Stimulated activated CD4-positive, alpha-beta T cell treated with anti-CD3 and anti-CD28 coated beads, Interleukin-15, amount 100 ng/mL, for 24 hours (primary cell): ENCODE measurements at places on chromosomes 6 and 20.

DNA sequence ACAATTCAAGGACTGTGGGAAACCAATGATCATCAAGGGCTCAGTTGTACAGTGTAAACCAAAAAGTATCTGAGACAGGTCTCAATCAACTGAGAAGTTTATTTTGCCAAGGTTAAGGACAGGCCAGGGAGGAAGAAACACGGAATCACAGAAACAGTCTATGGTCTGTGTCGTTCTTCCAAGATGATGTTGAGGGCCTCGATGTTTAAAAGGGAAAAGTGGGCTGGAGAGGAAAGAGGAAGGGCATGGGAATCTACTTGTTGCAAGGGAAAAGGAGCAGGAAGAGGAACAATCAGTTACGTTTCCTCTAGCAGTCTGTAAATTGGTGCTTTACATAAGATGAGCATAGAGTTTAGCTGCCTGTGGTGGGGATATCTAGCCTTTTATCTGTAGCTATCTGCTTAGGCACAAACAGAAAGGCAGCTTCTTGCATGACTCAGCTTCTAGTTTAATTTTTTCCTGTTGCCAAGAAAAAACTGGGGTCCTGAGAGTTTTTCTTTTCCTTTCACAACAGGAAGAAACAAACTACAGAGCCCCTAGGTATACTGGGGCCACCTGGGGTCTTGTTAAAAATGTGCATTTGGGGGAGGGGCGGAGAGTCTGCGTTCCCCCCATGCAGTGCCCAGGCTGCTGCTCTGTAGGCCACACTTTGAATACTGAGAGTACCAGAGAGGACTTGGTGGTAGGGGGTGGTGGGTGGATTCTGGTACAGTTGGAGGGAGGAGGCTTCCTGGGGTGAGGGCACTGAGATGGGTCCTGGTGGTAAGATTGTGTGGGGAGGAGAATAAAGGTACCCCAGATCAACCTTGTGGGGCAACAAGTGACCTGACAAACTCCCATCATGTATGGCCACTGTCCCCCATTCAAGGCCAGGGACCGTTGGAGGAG, 35.3 kb upstream of the EZR start:
- DNase-seq, result no peak

DNA sequence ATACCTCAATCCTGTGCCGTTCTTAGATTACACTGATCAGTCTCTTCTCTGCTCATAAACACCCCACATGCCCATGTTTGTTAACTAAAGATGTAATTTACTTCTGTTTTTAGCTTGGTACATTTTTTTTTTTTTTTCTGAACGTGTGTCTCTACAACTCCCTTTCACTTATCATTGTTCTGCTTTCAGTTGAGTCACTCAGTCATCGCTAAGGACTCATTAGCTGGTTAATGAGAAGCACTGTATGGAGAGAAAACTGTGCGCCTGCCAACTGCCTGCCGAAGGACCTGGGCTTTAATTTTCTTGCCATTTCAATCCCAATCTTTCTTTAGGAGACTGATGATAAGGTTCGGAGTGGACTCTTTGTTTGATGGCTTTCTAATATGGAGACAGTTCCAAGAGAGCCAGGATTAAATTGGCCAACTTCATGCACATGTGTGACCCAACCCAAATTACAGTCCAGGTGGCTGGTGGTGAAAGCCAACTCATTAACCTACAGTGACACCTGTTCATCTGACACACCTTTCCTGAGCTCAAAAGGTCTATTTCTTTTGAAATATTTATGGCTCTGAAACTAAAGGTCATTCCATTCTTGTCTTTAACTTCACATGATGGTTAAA, 334.1 kb downstream of the BCKDHB start:
- DNase-seq, result no peak

- DNase-seq, result no peak
Measured at GRCh38 chr6:169949511-169950097, 198.2 kb downstream of the ERMARD start.

DNA sequence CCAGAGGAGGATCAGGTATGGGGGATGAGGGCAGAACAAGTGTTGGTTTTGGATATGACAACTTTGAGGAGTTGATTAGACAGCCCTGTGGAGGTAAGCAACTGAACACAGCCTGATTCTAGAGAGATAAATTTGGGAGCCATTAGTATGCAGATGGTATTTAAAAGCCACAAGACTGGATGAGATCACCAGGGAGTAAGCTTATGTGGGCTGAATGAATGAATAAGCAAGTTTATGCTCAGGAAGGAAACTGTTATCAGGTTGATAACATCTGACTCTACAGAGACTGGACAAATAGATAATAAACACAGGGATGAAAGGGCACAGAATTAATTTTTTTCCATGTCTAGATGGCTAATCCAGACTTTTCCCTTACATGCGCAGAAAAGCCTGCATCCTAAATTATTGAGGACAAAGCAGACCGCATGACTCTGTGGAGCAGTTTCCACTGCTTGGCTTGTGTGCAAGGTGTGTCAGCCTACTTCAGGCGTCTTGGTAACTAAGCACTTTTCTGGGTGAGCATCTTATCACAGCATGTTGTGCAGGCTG, 150.6 kb downstream of the GJA10 start:
- no peak for DNase-seq

DNA sequence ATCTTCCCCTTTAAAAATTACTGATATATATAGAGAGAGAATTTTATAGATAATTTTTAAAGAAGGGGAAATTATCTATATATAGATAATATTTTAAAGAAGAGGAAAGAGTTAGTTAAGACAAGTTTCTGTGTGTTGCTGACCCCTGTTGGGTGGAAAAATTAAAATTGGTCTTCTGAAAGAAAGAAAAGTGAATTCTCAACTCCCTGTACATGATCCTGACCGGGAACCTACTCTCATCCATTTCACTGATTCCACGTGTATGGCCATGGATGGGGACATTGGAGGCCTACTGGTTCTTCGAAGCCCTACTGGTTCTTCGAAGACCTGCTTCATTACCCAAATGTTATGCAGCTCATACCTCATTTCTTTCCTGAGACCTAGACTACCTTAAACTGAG, 53.0 kb upstream of the TCF21 start:
- DNase-seq, result no peak

DNA sequence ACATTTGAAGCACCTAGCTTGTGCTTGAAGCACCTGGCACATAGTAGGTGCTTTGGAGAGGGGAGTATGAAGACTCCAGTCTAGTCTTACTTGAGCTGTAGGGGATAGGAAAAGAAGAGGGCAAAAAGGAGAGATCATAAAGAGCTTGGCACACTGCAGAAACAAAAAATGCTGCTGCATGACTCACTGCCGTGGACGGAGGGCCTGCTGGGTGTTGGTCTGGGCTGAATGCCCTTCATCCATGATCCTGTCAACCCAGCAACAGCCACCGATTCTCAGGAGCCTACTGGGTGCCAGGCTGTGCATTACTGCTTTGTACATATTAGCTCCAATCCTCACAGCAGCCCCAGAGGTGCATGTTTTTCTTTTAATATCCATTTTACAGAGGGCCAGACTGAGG, 6.0 kb downstream of the PDYN start:
- DNase-seq, result no peak

DNA sequence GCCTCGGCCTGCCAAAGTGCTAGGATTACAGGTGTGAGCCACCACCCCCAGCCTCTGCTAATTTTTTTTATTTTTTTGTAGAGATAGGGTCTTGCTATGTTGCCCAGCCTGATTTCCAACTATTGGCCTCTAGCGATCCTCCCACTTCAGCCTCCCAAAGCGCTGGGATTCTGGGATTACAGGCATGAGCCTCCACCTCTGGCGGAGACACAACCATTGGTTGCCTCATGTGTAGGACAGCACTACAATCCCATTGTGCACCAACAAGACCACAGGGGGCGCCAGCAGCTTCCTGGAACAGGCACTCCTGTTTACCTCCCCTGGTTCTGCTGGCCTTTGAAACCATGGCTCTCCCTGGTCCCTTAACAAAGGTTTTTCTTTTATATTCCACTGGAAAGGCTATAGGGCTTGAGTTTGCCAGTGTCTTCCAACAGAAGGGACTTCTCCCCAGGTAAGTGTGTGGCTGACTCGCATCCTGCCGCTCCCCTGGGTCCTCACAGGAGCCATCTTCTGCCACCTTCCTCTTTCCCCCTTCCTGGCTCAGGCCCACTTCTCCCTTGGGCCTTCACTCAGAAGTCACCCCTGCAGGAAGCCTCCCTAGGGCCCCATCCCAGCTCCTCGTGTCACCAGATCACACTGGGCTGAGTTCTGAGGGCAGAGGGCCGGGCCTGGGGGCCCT, 39.2 kb upstream of the TLDC2 start:
- peak; percentile 78 for DNase-seq

- no peak for DNase-seq
Measured at GRCh38 chr20:59688999-59689398, 84.7 kb downstream of the PHACTR3 start.

DNA sequence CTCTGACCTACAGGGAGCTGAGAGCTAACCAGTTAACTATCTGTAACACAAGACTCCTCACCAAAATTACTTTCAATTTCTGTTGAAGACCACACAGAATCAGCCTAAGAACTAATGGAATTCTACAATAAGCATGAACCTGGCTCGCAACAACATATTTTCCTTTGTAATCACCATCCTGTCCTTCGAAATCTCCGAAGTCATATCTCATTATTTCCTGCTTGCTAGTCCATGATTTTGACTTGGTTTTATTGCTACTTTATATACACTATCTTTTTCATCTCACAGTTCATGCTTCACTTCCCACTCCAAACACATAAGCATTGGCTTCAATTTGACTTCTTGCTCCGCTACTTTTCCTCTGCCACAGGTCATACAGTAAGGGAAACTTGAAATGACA, 405.8 kb upstream of the FKBP1C start:
- DNase-seq, result no peak

- no peak for DNase-seq
Measured at GRCh38 chr6:32327103-32327502, 44.6 kb downstream of the TSBP1 start.

DNA sequence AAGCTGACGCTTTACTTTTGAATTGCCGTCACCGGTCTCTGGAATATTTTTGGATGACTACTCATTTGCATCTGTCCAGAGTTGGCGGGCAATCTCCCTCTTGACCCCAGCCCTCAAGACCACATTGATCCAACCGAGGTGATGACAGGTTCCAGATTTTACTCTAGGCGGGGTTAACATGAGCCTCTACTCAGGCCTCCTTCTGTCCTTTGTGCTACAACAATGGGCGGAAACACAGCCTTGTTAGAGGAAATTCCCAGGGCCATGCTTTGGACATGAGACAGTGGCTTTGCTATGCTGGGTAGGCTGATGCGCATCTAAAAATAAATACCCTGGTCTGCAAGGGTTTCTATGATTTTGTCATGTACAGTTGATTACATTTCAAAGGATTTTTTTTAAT, 27.0 kb upstream of the ADGRF5 start:
- no peak for DNase-seq

GRCh38 chr6:125498606-125499005, 196.8 kb upstream of the HDDC2 start:
- DNase-seq, result no peak

GRCh38 chr6:20464041-20464440, 62.4 kb downstream of the E2F3 start:
- no peak for DNase-seq

DNA sequence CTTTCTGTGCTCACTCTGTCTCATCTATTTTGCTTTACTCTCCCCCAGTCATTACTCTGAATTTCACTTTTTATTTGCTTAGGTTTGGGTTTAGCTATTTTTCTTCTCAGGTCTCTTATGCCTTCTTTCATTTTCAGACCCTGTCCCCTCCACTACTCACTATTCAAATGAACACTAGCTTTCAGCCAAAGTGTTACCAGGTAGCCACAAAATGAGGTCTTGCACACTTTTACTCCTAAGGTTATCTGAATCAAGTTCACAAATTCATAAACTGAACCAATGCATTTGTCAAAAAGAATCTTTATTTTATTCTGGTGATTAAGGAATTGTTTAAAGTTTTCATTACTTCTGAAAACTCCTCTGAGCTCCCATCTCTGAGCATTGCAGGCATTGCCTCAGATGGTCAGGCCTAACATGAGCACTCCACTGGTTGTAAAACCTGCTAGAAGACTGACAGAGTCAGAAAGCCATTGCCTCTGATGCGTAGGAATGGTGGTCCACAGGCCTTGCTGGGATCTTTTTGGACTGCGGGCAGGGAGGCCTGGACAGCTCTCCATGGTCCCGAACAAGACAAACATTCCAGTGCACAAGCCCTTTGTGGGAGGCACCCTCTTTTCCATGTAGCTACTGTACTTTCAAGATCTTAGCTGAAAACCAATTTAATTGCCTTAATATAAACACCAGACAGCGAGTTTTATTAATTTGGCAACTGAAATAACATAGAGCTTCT, 48.5 kb downstream of the FYN start:
- no peak for DNase-seq

GRCh38 chr6:135801755-135802465, 49.6 kb upstream of the PDE7B start:
- no peak for DNase-seq

GRCh38 chr6:90586836-90587638, at the start of gene MAP3K7:
Gene MAP3K7 (minus strand): TSS chr6:90587072. CDS start chr6:90586883, 189 bp downstream.
- peak; percentile 95 for DNase-seq

DNA sequence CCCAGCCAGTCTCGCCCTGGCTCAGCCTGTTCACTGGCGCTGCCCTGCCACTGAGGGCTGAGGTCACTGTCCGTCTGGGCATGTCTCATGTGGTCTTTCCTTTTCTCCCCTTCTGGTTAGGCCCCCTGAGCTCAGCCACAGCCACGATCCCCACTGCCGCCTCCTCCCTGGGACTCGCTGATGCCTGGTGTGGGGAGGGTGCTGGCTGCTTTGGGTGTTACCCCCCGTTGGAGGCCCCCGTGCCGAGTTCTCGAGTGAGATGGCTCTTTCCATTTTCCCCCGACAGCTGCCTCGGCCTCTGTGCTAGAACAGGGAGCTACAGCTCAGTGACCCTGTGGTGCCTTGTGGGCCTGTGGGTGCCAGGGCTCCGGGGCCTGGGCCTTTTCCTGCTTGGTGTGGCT, 14.9 kb upstream of the TCFL5 start:
- DNase-seq, result no peak

DNA sequence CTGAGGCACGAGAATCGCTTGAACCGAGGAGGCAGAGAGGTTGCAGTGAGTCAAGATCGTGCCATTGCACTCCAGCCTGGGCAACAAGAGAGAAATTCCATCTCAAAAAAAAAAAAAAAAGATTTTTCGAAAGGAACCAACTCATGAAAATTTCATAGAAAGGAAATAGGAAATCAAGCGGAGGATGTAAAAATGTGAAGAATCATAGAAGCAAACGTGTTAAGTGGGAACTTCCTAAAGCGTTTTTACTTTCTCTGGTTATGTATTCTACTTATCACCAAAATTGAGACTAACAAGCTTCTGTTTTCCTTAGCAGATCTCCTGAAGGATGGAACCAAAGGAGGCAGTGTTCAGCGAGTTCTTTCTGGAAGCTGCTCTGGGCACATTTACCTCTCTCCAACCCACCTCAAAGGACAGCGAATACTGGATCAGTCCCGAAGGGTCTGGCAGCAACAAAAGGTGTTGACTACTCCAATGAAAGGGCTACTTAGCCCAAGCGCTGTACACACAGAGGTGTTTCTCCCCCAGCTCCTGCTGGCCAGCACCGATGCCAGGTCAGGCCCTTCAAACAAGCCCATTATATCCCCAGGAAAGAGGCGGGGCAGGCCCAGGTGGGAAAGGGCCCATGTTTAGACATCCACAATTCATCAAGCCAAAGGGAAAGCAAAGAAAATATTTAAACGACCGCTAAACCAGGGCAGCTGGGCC, 327.5 kb upstream of the JARID2 start:
- DNase-seq, result no peak

GRCh38 chr20:32442630-32443373, 84.7 kb downstream of the ASXL1 start:
- DNase-seq, result no peak
